T-helper 2 cell (primary cell): ENCODE measurements at places on chromosomes 4 and X.

DNA sequence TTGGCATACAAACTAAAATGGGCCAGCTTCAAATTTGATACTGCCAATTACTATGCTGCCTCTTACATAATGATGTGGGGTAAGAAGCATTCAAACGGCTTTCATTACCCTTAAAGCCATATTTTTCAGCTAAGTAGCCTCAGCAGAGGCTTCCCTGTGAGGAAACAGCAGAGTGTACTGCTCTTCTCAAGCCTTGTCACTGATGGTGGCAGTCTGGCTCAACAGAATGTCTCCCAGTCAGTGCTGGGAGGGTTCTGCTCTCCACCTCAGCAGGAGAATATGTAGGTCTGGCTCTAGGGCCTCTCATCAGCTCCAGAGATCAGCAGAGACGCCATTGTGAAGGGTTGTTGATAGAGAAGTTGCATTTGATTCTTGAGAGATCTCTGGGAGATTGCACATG, 44.6 kb upstream of the MBNL3 start:
- DNase-seq: no peak

DNA sequence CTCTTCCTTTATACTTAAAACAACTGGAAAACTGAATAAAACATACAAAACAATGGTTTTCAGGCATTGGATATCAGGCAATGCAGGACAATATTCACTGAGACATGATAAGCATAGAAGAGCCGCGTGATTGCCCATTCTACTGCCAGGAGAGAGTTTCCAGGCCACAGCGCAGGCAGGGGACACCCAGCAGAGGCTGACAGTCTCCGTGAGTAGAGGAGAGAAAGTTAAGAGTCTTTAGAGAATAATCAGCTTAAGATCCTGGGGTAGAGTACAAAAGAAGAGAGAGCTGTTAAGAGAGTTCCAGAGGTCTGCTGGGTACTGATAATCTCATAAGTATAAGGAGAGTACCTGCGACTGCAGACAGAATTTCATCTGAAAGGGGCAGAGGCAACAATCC, 18.4 kb upstream of the FRAS1 start:
- no peak for DNase-seq

- no peak for DNase-seq
These were observed 319.3 kb downstream of the RAB28 start for GRCh38 chr4:13164783-13165331.

GRCh38 chr4:70948665-70949260, 44.7 kb upstream of the DCK start:
- no peak for DNase-seq

GRCh38 chr4:74112399-74113105, 13.6 kb upstream of the CXCL2 start:
- DNase-seq: no peak
